Substantia nigra (tissue), 51 donors: ENCODE measurements at places on chromosomes 1 and 21.

GRCh38 chr1:115827452-115828044, 13.4 kb downstream of the NHLH2 start:
- DNase-seq: no peak

DNA sequence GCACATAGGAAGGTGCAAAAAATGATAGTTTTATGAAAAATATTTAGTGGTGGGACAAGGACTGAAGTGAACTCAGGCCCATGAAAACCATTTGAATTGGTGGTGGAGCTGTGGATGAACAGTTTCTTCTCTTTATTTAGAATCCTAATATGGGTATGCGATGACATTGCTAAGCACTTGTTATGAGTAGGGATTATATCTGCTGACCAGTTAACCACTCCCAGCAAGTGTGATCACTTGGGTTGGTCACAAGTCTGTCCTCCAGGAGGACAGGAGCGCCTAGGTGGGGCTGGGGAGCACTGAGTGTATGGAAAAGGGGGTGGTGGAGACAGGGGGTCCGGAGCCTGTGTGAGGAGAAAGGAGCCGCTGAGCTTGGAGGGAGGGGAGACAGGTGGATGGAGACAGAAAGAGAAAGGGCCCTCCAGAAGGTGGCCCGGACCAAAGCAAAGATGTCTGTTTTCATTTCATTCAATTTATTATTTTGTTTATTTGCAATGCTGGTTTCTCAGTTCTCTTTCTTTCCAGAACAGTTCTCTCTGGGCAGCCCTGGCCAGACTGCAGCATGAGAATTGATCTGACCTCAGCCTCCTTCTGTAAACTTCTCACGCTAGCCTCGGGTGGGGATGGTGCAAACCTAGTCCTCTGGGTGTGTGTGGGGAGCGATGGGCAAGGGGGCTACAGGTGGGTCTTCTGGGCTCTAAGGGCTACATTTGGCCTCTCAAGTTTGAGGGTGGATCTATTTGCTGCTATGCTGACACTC, 9.9 kb upstream of the ZSCAN20 start:
- DNase-seq: no peak

DNA sequence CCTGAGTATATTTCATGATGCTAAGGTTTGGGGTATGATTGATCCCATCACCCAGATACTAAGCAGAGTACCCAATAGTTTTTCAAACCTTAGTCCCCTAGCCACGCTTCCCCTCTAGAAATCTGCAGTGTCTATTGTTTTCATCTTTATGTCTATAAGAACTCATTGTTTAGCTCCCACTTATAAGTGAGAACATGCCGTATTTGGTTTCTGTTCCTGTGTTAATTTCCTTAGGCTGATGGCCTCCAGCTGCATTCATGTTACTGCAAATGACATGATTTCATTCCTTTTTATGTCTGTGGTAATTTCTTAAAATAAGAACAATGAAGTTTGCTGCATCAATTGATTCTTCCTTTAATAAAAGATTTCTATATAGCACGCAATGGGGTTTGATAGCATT, 301.3 kb downstream of the PLPP3 start:
- DNase-seq: no peak

GRCh38 chr1:240435996-240436566, 175.9 kb downstream of the GREM2 start:
- no peak for DNase-seq

- DNase-seq: no peak
These were observed 87.0 kb downstream of the GPR52 start for GRCh38 chr1:174534789-174535188.

DNA sequence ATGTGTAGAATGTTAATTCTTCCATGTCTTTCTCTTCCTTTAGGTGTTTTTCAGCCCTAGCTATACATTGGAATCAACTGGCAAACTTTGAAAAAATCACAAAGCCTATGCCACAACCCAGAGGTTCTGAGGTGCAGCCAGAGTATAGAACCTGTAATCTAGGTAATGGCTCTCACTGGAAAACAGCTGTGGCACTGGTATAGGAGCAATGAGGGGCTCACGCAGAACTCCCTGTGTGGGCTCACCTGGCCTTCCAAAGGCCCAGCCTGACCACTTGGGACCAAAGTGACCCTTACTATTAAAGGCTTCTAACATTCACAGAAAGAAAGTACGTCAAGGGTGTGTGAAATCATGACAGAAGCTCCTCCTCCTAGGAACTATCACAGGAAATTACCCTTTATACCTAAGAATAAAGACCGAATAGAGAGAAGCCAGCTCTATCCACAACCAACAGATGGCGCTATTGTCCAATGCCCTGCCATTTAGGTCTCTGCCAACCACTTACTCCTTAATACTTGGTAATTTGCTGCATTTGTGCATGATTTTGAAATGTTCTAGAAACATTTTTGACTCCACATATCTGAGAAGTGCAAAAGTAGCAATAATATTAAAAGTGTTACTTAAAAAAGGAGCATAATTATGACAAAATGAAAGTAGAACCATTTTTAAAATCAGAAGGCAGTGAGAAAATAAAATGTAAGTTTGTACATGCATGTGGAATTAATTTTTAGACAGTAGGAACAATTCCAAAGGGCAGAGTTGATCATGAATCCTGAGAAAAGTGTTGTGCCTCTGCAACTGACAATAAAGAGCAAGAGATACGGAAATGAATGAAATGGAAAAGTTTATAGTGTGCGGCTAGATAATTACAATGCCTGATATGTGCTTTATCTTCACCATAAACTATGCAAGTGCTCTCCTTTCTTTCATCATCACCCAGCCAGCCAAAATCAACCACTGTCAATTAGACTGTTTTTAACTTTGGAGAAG, 93.1 kb upstream of the HAO2 start:
- DNase-seq: no peak

GRCh38 chr1:162319493-162320175, 57.0 kb downstream of the SPATA46 start:
- no peak for DNase-seq

DNA sequence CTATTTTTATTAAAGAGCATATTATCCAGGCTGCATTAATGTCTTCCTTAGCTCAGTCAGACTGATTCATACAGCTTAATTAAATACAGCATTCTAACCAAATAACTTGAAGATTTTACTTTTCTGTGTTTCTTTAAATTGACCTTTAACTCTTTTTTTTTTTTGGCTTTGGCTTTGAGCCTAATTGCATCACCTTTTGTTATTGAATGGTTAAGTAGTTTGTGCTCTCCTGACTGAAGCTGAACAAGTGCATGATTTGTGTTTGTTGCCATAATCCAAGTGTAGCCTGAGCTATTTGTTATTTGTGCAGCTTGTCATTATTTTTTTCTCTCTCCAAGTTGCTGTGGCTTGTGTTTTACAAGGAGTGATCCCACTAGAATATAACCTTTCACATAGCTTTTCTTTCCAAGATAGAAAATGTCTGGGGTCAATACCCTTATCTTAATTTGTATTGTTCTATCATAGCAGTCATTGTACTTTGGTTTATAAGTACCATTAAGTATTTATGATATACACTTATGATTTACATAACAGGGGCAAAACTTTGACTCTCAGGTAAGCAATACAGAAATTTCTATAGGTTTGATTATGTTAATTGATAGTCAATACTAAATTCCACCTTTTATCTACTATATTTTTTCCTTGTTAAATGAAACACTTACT, 31.6 kb downstream of the CDC14A start:
- no peak for DNase-seq

- DNase-seq: no peak
These were observed 619.9 kb downstream of the ADGRL2 start for GRCh38 chr1:82420584-82420983.

GRCh38 chr1:67766141-67766978, 66.9 kb downstream of the GNG12 start:
- no peak for DNase-seq

DNA sequence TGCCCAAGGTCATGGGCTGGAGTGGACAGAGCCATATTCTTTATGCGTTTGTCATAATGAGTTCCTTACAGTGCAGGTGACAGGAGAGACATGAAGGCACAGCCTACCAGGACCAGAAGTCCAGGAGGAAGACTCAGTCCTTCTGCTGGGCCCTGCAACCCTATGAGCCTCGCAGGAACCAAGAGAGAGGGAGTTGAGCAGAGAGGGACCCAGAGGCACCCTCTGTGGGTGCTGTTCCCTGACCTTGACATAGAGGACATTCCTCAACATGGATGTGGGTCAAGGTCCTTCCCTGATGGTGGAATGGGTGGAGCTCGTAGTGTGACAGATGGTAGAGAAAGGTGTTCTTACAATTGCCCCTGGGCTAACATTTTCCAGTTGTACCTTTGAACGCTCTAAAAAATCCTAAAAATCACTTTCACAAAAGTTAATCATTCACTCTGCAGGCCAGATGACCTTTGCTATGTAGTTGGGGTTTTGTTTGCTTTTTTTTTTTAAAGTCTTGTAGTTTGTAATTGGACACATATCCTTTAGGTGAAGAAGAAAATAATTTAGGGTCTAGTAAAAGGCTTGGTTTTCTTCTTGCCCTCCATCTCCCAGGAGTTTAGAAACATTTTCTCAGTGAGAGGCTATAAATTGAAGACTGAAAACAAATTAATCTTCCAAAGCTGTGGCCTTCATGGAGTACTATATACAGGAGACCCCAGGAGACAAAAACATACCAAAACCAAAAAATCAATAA, 41.9 kb downstream of the MAB21L3 start:
- DNase-seq: no peak

GRCh38 chr1:86522240-86522639, 24.6 kb upstream of the CLCA4 start:
- DNase-seq: no peak

DNA sequence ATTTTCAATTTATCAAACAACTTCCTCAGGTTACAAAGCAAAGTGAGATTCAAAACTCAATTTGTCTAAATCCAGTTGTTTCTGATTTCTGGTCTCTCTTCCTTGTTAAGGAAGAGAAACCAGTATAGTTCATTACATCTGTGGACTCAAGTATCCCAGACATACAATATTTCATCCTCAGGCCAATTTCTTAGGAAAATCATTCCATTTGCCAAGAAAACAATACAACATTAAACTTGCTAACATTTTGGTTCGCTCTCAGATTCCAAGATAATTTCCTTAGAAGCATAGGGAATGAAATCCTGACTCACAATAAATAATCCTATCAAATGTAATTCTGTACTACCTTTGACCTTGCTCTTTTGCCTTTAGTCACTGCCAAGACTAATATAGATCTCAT, 11.2 kb upstream of the TTLL7 start:
- no peak for DNase-seq
